Ascending aorta (tissue), 2 donors: ENCODE measurements at places on chromosomes 4 and X. TPM values are rescaled to one million over a fixed set of nuclear protein-coding genes. Genes with fewer than 3 reads are reported as not detected.

TMEM150C gene
- 5.4 TPM for total RNA-seq

TREX2 gene
- 0.21 TPM for total RNA-seq

CENPVL3 gene
- not detected for total RNA-seq

CPZ gene
- 3.5 TPM for total RNA-seq

DMP1 gene
- total RNA-seq: not detected

RIPPLY1 gene
- total RNA-seq: not detected

SLC49A3 gene
- total RNA-seq: 17.7 TPM

TMPRSS11D gene
- not detected for total RNA-seq

DDX60 gene
- total RNA-seq: 15.3 TPM

PPEF2 gene
- total RNA-seq: not detected

CLCN5 gene
- 2.0 TPM for total RNA-seq

PCDH7 gene
- total RNA-seq: 127 TPM

PRR32 gene
- total RNA-seq: not detected

PDE6B gene
- not detected for total RNA-seq

EDA2R gene
- total RNA-seq: 0.43 TPM
